ENCODE measurements at places on chromosomes 4 and X. TPM values are rescaled to one million over a fixed set of nuclear protein-coding genes. Genes with fewer than 3 reads are reported as not detected.

FBXL5 gene
- 111 TPM for total RNA-seq

PAPSS1 gene
- 12.9 TPM for total RNA-seq

DNA sequence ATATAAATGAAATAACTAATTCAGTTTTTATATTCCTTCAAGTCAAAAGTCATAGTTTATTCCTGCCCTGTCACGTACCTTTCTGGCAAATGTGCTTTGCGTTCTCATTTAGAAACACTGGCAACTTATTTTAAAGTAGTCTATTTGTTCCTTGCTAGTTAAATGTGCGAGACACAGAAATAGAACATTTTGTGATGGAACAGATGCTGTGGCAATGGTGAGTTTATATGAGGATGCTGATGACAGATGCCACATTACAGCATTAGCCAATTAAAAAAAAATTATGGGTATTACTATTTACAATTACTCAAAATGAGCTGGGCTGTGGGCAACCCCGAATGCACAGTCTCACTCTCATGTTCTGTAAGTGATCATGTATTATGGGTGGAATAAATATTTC is 26.1 kb upstream of the EPHA5 start:
- H3K27me3 ChIP-seq, result no peaks in the 10 kb centered on the region
- H3K4me3 ChIP-seq, result no peak overlapping the region
- no peaks in the 10 kb centered on the region for H3K36me3 ChIP-seq
- H3K4me1 ChIP-seq, result no peaks in the 10 kb centered on the region
- H3K27ac ChIP-seq, result no peak overlapping the region

DNA sequence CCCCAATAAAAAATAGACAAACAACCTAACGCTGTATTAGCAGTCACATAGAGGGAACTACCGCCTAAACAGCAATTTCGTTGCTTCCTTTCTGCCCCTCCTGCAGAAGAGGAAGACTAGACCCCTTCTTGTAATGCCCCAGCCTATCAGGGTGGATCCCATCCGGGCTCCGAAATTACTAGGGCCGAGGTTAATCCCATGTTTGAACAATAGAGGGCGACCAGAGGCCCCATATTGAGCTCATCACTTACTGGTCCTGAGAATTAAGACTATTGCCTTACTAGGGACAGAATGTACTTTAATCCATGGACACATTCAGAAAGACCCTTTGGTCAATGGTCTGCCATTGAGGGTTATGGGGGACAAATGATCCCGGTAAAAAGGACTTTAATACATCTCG is 11.8 kb upstream of the ZNF630 start:
- peak; percentile 65 for DNase-seq
- no peaks in the 10 kb centered on the region for H3K4me1 ChIP-seq
- H3K36me3 ChIP-seq, result no peaks in the 10 kb centered on the region
- no peak overlapping the region for H3K4me3 ChIP-seq
- H3K27ac ChIP-seq, result no peak overlapping the region
- H3K27me3 ChIP-seq, result no peaks in the 10 kb centered on the region

GRCh38 chrX:112457788-112458187 is 221.9 kb downstream of the LHFPL1 start:
- H3K27ac ChIP-seq, result no peak overlapping the region
- H3K36me3 ChIP-seq, result no peaks in the 10 kb centered on the region
- H3K4me3 ChIP-seq, result no peak overlapping the region
- H3K4me1 ChIP-seq, result no peaks in the 10 kb centered on the region

DNA sequence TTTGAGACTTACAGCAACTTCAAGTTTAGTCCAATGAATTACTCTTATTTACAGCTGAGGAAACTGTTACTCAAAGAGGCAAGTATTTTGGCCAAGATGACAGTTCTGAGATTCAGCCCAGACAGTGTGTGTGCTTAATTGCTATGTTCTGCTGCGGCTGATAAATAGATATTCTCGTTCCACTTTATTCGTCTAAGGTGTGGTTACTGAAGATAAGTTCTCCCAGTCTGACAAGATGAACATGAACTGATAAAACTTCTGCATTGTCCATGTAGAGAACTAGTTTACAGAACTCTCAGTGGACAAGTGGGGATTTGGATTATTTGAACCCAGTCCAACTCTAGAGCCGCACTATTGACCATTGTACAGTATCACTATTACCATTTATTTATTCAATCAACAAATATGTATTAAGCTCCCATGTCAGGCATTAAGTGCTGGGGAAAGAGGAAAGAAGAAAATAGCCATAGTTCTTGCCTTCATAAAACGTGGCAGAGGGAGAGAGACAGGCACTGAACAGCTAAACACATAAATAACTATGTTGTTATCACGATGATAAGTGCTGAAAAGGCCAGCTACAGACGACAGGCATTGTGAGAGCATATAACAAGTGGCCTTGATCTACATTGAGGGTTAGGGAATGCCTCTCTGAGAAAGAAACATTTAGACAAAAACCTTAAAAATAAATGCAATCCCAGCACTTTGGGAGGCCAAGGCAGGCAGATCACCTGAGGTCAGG is 4.0 kb upstream of the DHX15 start:
- H3K27ac ChIP-seq, result no peak overlapping the region
- no peaks in the 10 kb centered on the region for H3K27me3 ChIP-seq
- peaks cover 6% of the 10 kb centered on the region for H3K4me1 ChIP-seq
- no peak for DNase-seq
- no peak overlapping the region for H3K4me3 ChIP-seq
- no peaks in the 10 kb centered on the region for H3K36me3 ChIP-seq
